Iris pigment epithelial cell (primary cell): ENCODE measurements at places on chromosomes 7 and 10.
A peak's percentile ranks its signal among the peaks of the same experiment; 100 is the strongest.

GRCh38 chr10:101132636-101133473 lies 1.8 kb downstream of the TLX1 start:
- no peak for DNase-seq

GRCh38 chr7:149870701-149871483 lies 2.9 kb upstream of the ATP6V0E2 start:
- no peak for DNase-seq

DNA sequence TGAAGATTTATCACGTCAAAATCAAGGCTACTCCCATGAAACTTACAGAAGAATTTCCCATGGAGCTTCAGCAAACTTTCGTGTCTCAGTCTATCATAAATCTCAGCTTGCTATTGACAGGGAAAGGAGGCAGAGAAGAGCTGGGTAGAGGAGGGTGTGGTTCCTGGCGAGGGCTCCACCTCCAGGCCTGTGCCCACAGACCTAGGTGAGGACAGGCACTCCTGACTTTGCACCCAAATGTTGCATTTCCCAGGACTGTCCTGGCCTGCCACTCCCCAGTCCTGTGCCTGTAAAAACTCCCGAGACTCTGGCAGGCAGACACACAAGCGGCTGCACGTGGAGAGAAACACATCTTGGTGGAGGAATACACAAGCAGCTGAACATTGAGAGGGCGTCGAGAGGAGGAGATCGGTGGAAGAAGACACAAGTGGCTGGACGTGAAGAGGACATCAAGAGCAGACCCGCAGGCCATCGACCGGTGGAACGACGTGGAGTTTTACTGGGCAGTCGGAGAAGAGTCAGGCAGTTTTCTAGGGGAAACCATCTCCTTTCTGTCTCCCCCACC lies 145.1 kb downstream of the CTNNA3 start:
- DNase-seq = no peak

- DNase-seq = peak; percentile 92
Observed at GRCh38 chr7:131501422-131501821, 55.0 kb downstream of the PODXL start.

GRCh38 chr10:580778-581177 lies 108.7 kb downstream of the DIP2C start:
- peak; percentile 91 for DNase-seq
